ENCODE measurements at places on chromosomes 5 and 9.

DNA sequence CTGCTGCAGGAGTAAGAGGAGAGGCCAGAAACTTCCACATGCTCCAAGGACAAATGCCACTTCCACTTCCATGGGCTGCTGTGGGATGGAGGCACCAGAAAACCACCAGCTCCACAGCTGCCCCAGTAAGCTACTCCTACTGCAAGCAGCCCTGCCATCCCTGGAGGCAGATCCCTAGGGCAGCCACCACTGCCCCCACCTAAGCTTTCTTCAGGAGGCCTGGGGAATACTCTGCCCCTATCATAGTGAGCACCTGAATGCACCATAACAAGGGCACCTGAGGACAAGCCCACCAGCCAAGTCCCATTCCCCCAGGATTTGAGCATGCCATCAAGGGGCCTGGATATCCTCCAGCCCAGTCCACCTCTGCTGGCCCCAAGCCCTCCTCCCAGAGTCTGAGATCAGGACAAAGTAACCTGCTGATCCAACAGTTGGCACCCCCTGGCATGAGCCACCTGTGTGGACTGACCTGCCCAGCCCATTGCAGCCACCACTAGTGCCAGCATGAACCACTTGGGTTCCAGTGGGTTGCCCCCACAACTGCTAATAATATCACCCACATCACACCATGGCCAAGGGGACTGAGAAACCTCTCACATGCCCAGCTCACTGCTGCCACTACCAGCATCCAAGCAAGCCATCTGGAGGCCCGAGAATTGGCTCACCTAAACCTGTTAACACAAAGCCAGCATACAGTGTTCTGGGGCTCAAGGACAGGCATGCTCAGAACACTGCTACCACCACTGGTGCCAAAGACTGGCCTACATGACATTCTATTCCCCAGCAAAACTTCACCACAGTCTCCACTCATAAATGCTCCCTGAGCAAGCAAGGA lies 480.1 kb downstream of the CDH12 start:
- DNase-seq = no peak

- no peak for DNase-seq
These were observed 546 bp downstream of the DNAJB5 start for GRCh38 chr9:34989946-34990635.

GRCh38 chr9:131675437-131676022 lies 64.3 kb downstream of the RAPGEF1 start:
- no peak for DNase-seq

GRCh38 chr5:38831909-38832308 lies 13.9 kb upstream of the OSMR start:
- DNase-seq = no peak

DNA sequence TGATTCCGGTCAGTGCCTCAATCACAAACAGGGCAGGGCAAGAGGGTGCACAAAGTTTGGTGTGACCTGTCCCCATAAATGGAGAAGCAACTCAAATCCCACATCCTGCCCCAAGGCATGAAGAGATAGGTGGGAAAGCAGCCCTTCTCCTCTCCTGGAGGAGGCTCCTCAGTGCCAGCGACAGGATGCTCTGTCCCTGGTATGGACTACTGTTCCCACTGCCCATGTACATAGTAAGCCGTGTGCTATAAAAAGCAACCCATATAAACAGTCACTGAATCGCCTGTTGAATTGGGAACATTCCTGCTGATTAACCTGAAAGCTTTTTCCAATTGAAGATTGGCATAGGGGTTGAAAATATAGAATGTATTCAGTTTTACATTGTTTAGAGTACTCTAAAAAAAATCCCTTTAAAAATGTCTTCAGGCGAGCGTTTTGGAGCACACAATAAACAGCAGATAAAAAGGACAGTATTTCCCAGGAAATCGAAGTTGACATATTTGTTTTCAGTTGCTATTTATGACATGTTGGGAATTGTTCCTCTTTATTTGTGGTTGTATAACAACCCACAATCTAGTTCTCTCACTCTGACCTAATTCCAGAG lies 513.9 kb downstream of the DIRAS2 start:
- DNase-seq = no peak

DNA sequence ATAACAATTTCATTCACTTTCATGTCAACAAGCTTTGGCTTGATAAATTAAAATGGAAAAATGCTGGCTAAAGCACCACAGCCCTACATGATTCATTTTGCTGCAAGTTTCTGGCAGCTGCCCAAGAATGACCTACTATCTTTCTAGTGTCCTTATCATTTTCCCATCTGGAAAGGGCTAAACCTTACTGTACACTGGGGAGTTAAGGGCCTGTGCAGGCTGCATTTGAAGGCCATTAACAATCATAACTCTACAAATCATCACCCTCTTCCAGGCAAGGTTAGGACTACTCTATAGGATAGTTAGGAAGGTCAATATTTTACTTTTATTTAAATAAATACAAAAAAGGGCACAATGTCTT lies 579.7 kb upstream of the ZNF608 start:
- peak; percentile 75 for DNase-seq

- DNase-seq = no peak
These were observed 9.9 kb downstream of the MIER3 start for GRCh38 chr5:56941981-56942380.

DNA sequence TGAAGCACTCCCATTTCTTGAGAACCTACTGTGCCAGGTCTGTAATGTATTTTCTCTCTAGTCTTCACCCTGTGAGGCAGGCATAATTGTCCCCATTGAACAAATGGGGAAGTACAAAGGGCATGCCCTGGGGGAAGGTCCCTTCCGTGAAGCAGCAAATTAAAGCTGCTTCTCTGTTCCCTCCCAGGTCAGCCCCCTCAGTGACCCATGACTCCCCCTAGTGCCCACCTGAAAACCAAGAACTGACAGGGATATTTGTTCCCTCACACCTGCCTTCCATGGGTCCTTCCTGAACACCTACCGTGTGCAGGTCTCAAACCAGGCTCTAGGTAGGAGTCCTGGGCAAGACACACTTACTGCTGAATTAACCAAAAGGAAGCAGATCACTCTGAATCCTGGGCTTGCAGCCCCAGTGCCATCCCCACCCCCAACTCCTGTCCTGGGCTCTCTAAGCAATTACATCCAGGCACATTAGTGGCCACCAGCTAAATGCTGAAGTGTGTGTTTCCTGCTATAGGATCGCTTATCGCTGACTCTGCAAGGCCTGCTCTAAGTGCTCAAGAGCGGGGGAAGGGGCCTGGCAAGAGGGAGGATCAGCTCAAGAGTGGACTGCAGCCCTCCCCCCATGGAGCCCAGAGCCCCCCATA lies 254.8 kb downstream of the CDK5RAP2 start:
- no peak for DNase-seq

GRCh38 chr5:81884871-81885270 lies 87.0 kb upstream of the ATG10 start:
- no peak for DNase-seq

DNA sequence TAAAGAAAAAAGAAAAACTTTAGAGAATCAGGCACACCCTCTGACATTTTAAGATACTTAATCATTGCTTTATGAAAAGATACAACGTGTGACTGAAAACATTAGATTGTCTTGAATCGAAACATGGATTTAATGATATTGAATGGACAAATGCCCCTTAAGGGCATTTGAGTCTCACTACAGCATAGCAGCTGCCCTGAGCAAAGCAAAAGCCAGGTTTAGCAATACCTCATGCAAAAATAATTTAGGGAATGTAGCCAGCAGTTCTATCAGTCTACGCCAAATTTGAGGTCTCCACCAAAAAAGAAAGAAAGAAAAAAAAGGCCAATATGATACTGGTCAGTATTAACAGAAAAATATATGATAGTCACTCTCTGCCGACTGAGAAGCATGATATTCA lies 56.6 kb upstream of the LMNB1 start:
- no peak for DNase-seq

- peak; percentile 65 for DNase-seq
These were observed 23.1 kb upstream of the ERCC6L2 start for GRCh38 chr9:95852059-95853032.

DNA sequence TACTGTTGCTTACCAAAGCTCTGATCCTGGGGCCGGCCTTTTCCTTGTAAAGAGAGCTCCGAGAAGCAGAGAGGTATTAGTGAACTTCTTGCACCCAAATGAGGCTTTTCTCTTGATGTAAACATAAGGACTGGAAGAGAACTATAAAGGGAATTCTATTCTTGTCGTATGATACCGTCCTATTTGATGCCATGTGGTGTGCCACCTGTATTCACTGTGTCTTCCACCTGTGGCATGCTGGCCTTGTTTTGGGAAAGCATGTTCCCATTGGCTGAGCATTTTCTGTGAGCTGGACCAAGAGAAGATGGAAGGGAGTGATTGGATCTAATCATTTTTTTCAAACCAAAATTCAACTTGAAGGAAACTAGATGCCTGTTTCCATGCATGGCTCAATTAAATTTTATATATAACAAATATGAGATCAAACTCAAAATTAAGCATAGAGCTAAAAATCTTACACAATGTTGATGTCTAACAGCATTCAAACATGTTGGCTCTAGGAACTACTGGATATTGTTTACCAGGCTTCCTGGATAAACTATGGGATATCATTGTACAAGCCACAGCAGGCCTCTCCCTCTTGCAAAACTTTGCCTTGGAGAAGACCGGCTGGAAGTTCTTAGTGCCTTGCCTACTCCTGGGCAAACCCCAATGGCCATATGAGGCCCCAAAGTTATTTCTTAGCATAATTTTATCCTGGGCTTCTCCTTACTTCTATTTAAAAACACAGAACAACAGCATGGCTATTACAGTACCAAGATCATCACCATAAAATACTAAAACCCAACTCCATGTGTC lies 115.3 kb downstream of the TSSK1B start:
- DNase-seq = no peak

DNA sequence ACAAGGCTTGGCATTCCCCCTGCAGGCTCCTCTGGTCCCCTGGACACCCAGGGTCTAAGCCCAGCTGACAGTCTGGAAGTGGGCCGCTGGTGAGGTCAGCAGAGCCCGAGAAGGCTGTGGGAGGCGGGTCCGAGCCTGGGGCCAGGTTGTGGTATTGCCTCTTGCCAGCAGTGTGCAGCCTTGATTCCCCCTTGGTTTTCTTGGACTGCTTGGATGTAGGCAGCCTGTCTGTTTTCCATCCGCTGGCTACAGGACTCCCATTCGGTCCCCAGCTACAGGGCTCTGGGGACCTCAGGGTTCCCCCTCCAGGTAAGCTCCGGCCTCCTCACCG lies 1.6 kb downstream of the AIF1L start:
- no peak for DNase-seq

GRCh38 chr5:9470410-9470809 lies 75.5 kb downstream of the SEMA5A start:
- no peak for DNase-seq

DNA sequence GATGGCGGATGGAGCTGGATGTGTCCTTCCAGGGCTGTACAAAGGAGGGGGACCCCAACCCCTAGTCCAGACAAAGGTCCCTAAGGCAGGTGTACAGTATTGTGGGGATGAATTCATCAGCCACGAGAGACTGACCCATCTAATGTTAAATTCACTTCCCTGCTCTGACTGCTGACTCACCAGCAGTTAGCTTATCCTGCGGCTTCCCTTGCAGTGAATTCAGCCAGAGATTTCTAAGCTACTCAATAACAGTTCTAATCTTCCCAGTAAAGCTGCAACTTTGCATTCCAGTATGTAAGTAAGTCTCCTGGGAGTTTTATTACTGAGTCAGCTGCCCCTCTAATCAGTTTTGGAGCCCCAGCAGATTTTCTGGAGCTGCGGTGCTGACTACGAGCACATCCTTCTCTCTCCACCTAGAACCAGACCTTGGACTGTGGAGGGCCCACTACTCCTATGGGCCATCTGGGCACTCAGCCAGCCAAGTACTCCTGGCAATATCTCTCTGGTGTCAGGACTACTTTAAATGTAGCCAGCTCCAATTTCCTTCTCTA lies 16.1 kb downstream of the B4GALT1 start:
- peak; percentile 81 for DNase-seq

DNA sequence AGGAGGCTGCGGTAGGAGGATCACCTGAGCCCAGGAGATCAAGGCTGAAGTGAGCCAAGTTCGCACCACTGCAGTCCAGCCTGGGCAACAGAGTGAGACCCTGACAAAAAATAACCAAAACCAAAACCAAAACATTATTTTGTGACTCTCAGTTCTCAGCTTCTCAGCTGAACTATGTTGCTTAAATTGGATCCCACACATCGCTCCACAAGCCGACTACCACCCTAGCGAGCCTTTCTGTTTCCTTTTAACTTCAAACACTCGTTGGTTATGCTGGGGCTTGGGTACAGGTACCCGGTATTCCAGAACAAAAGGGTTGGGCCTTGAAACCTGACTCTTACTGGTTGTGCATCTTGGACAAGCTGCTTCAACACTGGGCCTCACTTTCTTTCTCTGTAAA lies 3.8 kb upstream of the PTGS1 start:
- no peak for DNase-seq

GRCh38 chr9:123316053-123316718 lies 39.8 kb upstream of the CRB2 start:
- DNase-seq = no peak

GRCh38 chr9:33320568-33321261 lies 30.4 kb downstream of the NFX1 start:
- peak; percentile 89 for DNase-seq
